ENCODE measurements at places on chromosomes 16 and 17.
A peak's percentile ranks its signal among the peaks of the same experiment; 100 is the strongest.

DNA sequence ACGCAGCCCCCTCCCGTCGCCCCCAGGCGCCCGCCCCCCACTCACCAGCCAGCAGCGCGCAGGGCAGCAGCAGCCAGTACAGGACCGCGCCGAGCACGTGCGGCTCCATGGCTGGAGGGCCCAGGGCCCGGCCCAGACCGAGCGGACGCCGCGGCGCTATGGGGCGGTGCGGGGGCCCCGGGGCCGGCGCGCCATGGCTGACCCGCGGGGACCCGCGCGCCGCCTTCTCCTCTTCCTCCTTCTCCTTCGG is 239 bp downstream of the PIEZO1 start:
- no peak for DNase-seq

DNA sequence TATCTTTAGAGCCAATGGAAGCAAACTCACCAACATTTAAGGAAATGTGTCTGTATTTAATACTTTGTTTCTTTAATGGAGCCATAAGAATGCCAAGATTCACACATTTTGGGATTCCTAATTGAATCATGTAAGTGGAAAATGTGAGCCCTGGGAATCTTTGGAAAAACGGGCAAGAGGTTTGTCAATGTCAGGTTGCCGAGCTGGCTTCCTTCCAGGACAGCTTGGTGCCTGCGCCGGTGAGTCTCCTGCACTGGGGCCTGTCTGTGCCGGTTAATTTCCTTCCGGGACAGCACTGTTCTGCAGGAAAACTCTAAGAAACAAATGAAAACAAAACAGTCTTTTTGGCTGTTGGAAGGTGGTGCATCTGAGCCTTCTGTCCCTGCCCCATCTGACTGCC is 210.6 kb downstream of the HAPSTR1 start:
- DNase-seq, result no peak

- no peak for DNase-seq
Measured at GRCh38 chr16:3513892-3514583, 13.2 kb downstream of the CLUAP1 start.

GRCh38 chr17:48577330-48577945 is 712 bp downstream of the HOXB4 start:
- peak; percentile 75 for DNase-seq

GRCh38 chr16:88554711-88555264 is 15.4 kb upstream of the ZC3H18 start:
- DNase-seq, result no peak

DNA sequence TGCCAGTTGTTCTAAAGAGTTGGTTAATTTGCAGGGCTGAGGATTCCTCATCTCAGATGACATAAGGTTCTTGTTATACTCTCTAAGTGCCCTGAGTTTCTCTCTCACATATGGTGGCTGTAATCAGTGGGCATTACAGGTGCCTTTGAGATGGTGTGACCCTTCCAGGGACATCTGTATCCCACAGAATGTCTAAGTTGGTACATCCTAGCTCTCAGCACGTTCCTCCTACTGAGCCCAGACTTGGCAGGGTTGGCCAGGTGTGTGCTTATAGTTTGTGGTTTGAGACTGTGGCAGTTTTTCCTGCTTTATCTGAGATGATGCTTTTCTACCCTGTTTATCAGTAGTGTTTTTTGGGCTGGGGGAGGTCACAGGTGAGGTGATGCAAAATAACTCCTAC is 36.3 kb downstream of the SPECC1 start:
- DNase-seq, result no peak

DNA sequence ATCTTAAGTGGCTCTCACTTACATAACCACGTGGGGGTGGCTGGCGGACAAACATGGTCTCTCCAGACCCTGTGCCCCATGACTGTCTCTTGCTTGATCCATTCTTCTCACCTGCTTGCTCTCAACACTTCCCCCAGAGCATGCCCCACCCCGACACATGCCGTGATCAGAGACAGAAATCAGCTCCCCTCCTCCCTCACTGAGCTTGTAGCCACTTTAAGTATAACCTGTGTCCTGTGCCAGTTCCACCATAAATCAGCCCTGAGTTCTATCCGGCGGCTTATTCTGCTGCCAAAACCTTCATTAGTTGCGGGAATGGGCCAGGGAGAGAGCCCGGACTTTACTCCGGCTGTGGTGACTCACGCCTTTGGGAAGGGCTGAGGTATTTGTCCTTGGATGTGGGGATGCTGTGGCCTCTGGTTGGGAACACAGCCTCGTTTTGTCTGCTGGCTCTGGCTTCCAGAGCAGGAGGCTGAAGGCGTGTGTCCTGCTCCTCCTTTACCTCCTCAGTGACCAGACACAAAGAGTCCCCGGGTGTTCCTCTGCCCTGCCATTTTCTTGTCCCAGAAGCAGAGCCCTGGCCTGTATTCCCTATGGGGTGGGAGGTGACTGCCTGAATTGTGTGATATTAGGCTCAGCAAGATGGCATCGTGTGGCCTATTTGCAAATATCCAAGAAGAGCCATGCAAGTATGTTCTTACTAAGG is 21.1 kb downstream of the ANKRD40 start:
- DNase-seq, result peak; percentile 89

DNA sequence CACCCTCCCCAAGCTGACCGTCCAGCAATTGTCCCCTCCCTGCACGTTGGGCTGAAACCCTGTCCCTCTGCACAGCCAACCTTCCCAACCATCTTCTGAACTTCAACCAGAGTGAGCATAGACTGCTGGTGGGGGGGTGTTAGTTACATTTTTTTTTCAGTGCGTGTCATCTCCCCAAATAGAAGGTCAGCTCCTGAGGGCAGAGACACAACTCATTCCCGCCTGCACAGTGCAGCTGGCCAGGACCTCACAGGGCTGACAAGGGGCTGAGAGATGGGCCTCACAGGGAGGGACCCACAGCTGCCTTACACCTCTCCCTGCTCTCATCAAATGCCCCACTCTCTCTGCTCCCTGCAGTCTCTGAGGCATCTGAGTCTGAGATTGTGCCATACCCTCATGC is 8.4 kb downstream of the SRL start:
- no peak for DNase-seq

- DNase-seq, result no peak
Measured at GRCh38 chr17:35695613-35696012, 35.8 kb upstream of the RASL10B start.

GRCh38 chr17:36602030-36602748 is 806 bp downstream of the MRM1 start:
- no peak for DNase-seq

GRCh38 chr16:70745536-70746025 is 55.4 kb downstream of the VAC14 start:
- no peak for DNase-seq

GRCh38 chr16:84888450-84888849 is 68.7 kb downstream of the CRISPLD2 start:
- DNase-seq, result no peak

DNA sequence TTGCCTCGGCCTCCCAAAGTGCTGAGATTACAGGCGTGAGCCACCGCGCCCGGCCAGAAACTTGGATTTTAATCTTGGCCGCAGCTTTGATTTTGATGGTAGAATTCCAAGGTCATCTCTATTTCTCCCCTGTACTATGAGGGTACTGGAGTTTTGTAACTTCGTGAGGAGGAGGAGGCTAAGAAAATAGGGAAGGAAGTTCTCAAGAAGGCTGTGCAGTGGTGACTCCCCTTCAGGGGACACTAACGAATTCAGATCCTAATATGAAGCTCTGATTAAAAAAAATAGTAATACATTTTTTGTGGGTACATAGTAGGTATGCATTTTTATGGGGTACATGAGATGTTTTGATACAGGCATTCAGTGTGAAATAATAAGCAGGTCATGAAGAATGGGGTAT is 55.9 kb downstream of the LDHD start:
- no peak for DNase-seq

DNA sequence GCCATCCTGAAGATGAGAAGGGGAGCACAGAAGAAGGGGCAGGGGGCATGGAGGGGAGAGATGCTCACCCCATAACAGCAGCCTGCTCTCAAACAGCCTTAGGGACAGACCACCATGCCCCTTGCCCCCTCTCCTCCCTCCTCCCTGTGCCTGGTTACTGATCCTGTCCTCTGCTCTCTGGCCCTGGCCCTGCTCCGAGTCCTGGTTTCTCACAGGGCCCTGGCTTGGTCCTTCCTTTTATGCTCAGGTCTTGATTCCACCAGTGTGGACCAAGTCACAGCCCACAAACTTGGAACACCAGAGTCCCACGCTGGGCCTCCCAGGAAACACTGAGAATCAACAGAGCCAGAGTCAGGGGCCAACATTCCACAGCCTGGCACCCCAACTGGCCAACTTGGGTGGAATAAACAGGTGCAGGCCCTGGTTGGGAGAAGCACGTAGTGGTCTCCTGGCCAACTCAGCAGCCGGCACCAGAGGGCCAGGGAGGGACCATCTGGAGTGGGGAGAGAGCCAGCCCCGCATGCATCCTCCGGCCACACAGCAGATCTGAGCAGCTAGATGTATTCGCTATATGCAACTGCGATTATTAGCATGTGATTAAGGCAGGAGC is 44.9 kb upstream of the CDC42EP4 start:
- DNase-seq, result no peak

DNA sequence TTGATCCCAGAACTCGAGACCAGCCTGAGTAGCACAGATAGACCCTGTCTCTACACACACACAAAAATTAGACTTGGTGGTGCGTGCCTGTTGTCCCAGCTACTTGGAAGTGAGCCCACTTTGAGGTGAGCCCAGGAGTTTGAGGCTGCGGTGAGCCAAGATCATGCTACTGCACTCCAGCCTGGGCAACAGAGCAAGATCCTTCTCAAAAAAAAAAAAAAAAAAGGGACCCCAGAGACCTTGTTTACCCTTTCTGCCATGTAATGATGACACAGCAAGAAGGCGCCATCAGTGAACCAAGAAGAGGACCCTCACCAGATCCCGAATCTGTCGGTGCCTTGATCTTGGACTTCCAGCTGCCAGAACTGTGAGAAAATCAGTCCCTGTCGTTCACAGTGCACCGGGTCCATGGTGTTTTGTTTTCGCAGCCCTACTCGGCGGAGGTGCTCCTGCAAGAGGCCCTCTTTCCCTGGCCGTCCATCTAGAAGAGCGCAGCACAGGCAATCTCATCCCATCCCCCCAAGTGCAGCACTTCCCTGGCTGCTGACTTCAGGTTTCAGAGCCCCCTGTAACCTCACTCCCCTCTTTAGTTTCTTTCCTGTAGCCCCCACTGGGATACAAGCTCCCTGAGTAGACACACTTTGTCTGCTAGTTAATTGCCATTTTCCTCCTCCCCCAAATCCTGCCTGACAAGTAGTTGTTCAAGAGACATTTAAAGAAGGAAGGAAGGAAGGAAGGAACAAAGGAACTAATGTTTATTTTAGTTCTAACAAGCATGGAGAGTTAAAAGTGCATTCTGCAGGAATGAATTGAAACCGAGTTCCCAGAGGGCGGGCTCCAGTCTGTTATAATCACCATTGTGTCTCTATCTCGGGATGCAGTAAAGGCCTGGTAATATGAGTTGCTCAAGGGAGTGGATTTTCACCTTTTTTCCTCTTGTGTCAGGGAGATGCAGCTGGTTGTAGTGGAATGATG is 115.3 kb downstream of the SNX29 start:
- no peak for DNase-seq

Data from fibroblast of skin of right quadriceps (primary cell).